ENCODE measurements at places on chromosomes 11 and 22.

DNA sequence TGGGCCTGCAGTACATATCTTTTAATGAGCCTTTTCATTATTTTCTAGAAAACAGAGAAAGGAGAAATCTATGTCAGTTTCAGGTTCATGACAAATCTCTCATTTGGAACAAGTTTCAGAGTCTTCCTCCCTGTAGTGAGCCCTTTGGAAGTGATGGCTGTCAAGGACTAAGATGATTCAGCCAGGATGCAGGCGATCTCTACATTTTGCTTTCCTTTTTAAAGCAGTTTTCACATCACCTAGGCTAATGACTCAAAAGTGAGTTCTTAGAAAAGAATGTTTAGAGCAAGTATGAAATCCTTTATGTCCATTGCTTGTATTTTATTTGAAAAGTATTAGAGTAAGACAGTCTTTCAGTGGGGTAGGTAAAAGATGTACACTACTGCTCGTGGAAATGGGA is 130.1 kb downstream of the TRPC6 start:
- DNase-seq: no peak

- DNase-seq: no peak
Observed at GRCh38 chr11:134033276-134033675, 35.6 kb upstream of the JAM3 start.

DNA sequence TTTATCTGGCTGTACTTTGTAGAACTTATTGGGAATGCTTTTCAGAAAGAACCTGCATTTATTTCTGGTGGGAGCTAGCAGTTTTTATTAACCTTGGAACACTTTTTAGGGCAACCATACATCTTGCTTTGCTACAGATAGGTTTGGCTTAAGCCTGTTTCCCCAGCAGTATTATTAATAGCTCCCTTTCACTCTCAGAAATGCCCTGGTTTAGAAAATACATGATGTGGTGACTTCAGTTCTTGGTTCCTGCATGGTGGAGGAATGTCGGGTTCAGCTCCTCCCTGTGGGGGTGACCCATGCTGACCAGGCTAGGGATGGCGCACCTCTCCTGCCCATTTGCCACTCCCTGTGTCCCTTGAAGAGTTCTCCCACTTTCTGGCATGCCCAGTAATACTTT is 28.2 kb downstream of the ZBED4 start:
- no peak for DNase-seq

DNA sequence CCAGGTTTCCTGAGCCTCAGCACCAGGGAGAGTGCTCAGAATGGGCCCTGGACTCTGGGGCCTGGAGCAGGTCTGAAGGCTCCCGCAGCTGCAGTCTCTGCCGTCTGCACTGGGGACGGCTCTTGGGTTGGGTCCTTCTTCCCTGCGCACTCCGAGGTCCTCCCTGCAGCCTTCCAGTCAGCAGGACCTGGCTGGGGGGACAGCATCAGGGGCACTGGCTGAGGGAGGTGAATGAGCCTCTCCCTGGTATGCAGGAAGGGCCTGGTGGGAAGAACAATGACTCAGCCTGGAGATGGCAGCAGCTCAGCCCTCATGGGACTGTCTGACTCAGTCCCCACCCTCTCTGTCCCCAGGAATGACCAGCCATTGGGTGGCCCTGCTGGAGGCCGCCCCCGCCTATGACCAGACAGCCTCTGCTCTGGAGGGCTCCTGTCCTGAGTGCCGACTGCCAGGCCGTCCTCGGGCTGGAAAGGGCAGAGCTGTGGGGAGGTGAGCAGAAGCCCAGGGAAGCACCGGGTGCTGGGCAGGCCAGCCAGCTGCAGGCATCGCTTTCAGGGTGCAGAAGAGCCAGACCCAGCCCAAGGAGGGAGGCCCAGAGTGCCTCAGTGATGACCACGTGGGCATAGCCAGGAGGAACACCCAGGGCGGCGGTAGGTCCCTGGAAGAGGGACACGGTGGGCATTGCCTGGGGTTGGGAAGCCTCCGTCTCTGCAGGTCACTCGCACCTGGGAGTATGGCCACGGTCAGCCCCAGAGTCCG is 455.0 kb downstream of the BRD1 start:
- DNase-seq: no peak

DNA sequence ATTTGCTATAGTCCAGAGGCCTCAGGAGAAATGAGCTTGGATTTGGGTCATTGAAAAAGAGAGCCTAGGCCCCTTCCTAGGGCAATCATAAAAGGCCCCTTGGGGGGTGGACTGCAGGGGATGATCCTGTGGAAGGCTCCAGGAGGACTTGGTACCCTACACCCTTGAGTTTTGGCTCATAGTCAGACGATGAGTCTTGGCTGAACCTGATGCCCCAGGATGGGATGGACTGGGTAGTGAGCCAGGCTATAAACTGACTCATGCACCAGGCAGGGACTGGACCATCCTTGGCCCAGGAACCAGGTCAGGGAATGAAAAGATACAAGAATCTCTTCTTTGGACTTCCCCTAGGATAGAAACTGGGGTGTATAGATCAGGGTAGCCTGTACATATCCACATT is 54.2 kb downstream of the NAV2 start:
- DNase-seq: no peak

DNA sequence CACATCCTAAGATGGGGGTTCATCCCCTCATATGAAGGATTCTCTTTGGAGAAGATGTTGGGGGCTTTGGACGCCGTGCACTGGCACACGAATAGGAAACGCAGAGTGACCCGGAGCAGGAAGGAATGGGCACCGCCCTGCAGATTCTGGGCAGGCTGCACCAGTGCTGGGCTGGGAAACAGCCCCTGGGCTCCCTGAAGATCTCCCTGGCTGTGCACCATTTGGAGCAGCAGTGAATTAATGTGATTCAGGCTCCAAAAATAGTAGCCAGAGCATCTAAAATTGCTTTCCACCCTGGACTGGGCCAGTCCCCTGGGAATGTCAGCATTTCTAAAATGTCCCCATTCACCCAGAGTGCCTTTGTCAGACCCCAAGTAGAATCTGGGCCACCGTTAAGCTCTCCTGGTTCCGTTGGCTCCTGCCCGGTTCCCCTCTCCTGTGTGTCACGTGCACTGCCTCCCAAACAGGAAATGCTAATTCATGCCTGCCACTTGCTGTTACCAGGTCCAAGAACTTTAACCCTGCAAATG is 18.6 kb downstream of the IRAG1 start:
- no peak for DNase-seq

DNA sequence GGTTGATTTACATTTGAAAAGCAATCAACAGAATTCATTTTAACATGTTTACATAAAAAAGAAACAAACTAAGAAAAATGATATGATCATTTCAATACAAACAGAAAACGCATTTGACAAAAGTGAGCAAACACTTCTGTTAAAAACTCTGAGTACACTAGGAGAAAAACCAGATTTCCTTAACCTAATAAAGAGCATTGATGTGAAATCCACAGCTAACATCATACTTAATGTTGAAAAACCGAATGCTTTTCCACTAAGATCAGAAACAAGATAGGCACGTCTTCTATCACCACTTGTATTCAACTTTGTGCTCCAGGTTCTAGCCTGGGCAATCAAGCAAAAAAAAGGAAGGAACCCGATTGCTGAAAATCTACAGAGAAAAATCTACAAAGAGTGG is 227.6 kb downstream of the SBF2 start:
- DNase-seq: no peak

DNA sequence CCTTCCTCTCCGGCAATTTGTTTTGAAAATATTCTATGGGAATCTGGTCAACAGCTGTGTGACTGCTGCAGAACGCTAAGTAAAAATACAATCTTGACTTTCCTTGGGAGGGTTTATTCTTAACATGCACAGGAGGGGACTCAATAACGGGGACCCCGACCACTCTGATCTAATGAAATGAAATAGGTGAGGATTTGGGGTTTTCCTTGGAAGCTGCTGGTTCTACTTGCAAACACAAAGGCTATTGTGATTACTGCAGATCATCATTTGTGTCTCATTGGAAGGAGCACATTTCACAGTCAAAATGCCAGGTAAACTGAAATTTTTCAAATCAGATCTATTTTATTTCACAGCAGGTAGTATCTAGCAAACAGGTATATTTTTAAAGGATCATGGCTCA is 366.1 kb downstream of the SHANK2 start:
- DNase-seq: no peak

DNA sequence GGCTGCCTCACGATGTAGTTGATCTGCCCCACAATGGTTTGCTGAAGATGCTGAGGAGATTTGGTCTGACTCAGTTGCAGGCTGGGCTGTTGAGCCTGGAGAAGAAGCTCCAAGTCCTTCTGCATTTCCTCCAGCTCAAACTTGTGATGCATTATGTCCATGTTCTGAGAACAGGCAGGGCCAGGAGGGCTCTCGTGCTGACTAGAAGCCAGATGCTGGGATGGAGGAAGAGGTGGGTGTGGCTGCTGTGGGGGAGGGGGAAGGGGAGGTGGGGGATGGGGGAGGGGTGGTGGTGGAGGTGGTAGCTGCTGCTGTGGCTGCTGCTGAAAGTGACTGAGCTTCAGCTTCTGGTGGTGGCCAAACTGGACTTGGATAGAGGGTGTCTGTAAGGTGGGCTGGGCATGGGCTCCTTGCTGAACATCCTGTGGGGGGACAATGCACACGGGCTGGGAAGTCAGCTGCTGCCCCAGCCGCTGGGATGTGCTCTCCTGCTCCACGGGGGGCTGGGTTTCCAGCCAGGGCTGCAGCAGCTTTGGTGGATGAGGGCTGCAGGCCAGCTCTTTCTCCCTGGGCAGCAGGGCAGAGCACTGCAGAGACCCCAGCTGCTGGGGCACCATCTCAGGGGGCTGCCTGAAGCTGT is 42.1 kb downstream of the TRIM66 start:
- DNase-seq: no peak
